HS-27A (cell line): ENCODE measurements at places on chromosomes 1 and 21.
A peak's percentile ranks its signal among the peaks of the same experiment; 100 is the strongest.

- DNase-seq, result no peak
Observed at GRCh38 chr1:162305969-162306368, 70.7 kb downstream of the SPATA46 start.

DNA sequence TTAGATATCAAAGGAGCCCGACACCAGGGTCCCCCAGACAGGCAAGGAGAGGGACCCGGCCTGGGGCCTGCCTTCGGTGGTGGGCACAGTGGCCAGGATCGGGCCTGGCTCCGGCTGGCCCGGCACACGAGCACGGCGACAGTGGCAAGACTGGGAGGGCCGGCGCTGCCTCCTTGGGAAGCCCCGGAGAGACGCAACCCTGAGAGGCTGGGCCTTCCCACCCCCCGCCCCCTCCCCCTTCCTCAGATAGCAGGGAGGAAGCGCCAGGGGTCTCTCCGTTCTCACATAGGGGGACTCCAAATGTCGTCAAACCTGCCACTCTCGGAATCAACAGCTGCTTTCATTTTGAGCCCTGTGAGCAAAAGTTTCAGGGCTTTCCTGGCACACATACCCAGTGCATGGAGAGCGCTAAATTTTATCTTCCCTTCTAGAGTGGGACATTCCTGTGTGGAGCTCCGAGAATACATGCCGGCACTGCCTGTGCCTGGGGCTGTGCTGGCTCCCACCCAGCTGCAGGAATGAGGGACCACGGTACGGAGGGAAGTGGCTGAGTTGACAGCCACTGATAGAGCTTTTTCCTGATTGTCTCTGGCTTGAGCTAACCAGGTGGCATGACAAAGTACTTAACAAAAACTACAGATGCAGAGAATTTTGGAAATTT lies 62.4 kb downstream of the CD247 start:
- DNase-seq, result no peak

DNA sequence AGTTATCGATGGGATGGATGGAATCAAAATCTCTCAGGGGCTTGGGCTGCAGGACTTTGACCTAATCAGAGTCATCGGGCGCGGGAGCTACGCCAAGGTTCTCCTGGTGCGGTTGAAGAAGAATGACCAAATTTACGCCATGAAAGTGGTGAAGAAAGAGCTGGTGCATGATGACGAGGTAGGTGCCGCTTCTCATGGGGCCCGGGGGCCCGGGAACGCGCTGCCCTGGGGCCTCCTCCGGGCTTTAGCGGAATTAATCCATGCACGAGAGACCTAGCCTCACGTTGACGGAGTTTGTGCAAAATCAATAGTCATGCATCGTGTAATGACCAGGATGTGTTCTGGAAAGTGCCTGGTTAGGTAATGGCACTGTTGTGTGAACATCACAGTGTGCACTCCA lies 43.8 kb downstream of the FAAP20 start:
- DNase-seq, result no peak

DNA sequence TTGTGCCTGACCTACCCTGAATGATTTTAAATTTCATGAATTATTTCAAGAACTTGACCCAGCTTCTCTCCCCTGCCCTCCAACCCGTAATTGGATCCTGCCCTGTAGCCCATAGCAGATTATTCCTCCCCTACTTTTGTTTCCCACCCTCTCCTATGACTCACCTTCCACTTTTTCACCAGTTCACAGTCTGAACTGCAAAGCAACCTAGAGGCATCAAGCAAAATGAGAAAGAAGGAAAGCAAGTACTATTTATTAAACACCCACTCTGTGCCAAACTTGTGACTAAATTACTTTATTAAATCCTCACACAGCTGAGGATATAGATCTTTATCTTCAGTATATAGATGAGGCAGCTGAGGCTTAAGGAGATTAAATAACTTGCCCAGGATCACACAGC lies 20.7 kb upstream of the IKBKE start:
- DNase-seq, result no peak

DNA sequence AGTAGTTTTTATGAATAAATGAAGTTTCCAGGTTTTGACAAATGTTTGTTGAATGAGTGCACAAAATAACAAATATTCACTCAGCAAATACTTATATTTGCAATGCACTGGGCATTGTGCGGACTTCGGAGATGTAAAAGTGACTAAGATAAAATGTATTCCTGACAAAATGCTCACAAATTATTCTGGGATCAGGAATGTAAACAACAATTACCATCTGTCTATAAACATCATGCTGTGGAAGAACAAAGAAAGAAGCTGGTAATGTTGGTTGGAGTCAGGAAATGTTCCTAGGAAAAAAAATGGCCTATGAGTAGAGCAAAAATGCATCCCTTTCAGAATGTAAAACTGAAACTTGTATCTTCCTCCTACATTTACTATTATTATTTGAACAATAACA lies 68.5 kb downstream of the CRB1 start:
- no peak for DNase-seq

GRCh38 chr1:5910276-5910620 lies 82.0 kb downstream of the NPHP4 start:
- DNase-seq, result no peak

GRCh38 chr1:228860911-228861831 lies 125.9 kb downstream of the RHOU start:
- no peak for DNase-seq

- no peak for DNase-seq
Observed at GRCh38 chr21:35319684-35320283, 270.7 kb upstream of the RUNX1 start.

DNA sequence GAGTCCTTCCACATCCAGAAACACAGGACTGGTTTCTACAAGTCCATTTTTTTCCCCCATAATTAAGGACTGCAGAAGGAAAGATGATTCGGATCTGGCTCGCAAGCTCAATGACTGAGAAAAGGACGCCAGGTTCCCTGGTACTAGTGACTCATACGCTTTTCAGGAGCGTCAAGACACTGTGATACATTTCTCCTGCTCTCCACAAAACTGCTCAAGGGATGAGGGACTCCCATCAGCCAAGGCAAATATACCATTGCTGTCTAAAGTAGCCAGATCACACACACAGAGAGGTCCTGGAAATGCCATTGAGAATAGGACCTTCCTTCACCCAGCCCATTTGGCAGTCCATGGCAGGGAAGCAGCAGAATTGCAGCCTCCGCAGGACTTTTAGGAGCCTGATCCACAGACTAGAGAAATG lies 253.6 kb upstream of the IRF2BP2 start:
- no peak for DNase-seq

DNA sequence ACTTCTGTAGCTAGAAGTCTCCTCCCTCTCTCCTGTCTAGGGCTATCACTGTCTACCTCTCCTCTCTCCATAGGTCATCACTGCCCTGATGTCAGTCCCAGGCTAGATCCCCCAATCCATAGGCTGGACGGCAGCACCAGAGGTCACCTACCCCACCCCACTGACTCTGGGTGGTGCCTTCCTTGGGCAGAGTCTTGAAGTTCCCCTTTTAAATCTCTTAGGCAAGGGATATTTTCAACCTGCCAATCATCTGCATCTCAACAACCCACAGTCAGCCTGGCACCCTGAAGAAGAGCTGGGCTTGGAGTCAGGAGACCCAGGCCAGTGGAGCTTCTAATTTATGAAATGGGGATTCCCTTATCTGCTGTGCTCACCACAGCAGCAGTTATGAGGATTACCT lies 13.2 kb downstream of the MYBPH start:
- DNase-seq, result no peak

- peak; percentile 57 for DNase-seq
Observed at GRCh38 chr1:225817611-225818061, 7.7 kb downstream of the EPHX1 start.

DNA sequence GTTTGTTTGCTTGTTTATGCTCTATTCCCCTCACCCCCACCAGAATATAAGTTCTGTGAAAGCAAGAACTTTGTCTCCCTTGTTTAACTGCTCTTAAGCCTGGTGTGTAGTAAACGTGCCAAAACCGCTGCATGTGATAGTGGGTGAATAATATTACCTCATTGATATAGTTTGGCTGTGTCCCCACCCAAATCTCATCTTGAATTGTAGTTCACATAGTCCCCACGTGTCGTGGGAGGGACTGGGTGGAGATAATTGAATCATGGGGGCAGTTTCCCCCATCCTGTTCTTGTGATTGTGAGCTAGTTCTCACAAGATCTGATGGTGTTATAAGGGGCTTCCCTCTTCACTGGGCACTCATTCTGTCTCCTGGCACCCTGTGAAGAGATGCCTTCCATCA lies 7.6 kb downstream of the LRRC8B start:
- DNase-seq, result no peak

DNA sequence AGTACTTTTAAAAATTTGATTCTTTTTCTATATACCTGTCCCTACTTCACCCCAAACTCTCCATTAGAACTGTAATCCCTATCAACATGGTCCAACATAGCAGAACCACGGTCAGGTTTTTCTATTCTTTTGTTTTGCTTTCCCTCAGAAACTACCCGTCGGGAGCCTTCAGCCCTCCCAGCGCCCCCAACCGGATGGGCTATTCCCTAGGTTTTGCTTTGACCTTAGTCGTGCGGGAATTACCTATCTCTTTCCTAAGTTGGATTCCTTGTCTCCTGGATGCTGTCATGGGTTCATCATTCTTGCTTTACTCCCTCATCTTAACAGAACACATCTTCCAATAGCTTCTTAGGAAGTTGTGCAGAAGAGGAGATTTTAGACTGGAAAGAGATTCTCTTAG lies 97.5 kb upstream of the LBR start:
- no peak for DNase-seq

DNA sequence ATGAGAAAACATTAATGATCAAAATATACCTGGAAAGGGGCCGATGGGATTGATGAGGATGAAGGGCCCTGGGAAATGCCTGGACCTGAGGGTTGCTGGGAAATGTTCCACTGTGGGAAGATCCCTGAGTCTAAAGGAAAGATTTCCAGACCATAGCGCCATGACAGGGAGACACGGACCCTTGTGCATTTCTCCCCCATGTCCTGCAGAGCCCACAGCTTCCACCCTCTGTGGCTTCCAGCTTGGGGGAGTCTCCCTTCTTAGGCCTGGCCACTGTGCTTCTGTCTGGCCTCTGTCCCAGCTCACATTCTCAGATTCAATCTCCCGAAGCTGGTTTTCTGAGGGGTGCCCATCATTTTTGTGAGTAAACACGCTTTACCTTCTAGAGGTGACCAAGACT lies 1.0 kb upstream of the PRAMEF12 start:
- DNase-seq, result no peak

- no peak for DNase-seq
Observed at GRCh38 chr1:198118134-198118533, 38.7 kb upstream of the NEK7 start.

- DNase-seq, result no peak
Observed at GRCh38 chr21:24935991-24936390, 671.3 kb downstream of the MRPL39 start.

- DNase-seq, result no peak
Observed at GRCh38 chr1:80427881-80428280, 1372.9 kb upstream of the ADGRL2 start.

DNA sequence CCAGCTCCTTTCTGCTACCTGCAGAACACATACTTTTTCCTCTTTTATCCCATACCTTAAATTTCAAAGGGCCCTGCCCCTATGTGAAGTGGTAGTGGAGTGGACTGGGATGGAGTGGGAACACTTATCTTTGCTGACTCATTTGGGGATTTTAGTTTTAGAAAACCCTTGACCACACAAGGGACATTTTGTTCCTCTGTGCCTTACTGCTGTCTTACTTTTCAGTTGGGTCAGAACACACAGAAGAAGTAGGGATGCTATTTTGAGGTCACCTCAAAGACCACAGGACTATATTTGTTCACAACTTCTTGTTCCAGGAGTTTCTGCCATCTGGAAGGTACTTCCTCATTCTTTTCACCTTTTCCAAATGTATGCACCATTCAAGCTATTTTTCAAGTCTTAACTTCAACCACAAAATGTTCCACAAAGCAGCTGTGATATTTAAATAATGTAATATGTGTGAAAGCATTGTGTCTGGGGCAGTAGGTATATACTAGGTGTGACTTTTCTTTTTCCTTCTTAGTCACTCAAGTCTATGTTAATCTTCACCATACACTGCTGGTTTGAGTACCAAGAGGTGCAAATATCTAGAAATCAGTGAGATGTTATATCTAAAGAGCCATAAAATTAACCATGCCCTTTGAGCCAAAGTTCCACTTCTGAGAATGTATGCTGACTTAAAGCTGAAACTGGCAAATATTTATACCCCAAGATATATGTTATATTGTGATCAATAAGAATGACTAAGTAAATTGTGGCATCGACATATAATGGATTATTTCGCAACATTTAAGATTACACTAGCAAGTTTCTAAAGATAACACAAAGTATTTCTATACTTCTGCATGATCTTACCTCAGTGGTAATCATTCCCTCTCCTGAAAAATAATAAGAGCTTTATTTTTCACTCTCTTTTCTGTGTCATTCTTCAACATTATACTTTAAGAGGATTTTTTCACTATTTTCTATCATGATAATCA lies 308.5 kb downstream of the MRPL39 start:
- DNase-seq, result no peak

- no peak for DNase-seq
Observed at GRCh38 chr21:41431788-41432548, 5.9 kb downstream of the MX1 start.

DNA sequence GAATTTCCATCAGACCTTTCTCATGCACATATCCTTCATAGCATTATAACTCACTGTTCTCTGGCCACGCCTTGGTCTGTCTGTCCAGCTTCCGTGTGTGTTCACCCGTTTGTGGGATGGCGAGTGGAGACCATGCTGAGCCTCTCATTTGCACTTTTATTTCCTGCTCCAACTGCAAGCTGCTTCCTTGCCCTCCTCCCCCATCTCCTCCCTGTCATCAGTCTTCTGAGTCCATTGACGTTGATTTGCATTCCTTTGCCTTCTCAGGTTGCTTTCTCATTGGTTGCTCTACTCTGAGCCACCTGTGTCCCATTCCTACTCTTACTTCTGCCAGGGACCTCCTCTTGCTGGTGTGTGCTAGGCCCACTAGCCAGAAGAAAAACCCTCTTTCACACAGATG lies 146.4 kb downstream of the NOS1AP start:
- no peak for DNase-seq

- no peak for DNase-seq
Observed at GRCh38 chr21:41092312-41092711, 75.6 kb upstream of the BACE2 start.
